ENCODE measurements at places on chromosomes 12 and 14. TPM values are rescaled to one million over a fixed set of nuclear protein-coding genes. Genes with fewer than 3 reads are reported as not detected.
A peak's percentile ranks its signal among the peaks of the same experiment; 100 is the strongest.

KCNJ8 gene
- total RNA-seq = 7.4 TPM

TMEM63C gene
- not detected for total RNA-seq

GLT8D2 gene
- total RNA-seq = 12.6 TPM

MIP gene
- total RNA-seq = not detected

GALNT6 gene
- total RNA-seq = 115 TPM

BRI3BP gene
- 2.6 TPM for total RNA-seq

JPH4 gene
- total RNA-seq = not detected

HOXC4 gene
- 0.26 TPM for total RNA-seq

ACSS3 gene
- total RNA-seq = 32.9 TPM

CD4 gene
- total RNA-seq = 14.4 TPM

CPM gene
- total RNA-seq = 29.8 TPM

GRCh38 chr12:32515137-32515873 is 115.9 kb downstream of the FGD4 start:
- H3K36me3 ChIP-seq = no peaks in the 10 kb centered on the region
- H3K4me3 ChIP-seq = no peak overlapping the region
- no peak overlapping the region for H3K27ac ChIP-seq
- H3K27me3 ChIP-seq = no peaks in the 10 kb centered on the region
- no peak for DNase-seq

- peaks cover 2% of the 10 kb centered on the region for H3K4me1 ChIP-seq
- peaks cover 3% of the 10 kb centered on the region for H3K27me3 ChIP-seq
- H3K27ac ChIP-seq = no peak overlapping the region
- no peak for DNase-seq
Observed at GRCh38 chr12:111359231-111359913, 9.5 kb downstream of the PHETA1 start.

GRCh38 chr12:124626971-124627411 is 59.6 kb upstream of the NCOR2 start:
- H3K27ac ChIP-seq = no peak overlapping the region
- peaks cover 4% of the 10 kb centered on the region for H3K4me1 ChIP-seq
- H3K27me3 ChIP-seq = no peaks in the 10 kb centered on the region
- peak; percentile 47 for DNase-seq

DNA sequence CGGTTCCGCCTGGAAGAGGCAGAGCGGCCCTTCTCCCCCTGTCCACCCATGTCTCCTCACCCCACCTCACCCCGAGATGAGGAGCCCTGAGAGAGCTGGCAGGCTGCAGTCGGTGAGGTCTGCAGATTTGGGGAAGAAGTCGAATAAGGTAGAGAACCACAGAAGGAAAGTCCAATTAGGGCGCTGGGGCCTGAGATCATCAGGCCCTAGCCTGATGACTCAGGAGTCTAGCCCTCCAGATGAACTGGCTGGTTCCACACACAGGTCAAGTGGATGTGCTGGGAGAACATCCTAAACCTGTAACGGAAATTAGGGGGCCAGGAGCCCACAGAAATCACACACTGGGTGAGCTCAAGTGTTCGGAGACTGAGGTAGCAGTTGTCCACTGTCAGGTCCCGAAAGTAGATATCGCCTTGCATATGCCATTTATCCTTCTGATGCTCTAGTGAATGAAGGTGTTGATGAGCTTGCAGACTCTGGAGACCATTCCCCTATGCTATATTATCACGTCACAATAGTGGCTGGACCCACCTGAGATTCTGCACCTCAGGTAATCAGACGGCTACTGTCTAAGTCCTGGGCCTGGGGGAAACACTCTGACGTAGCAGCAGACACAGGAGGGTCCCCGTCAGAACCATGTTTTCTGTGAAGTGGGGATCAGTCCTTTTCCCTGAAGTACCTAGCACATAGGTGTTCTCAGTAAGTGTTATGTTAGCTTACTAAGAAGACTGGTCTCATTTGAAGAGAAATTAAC is 886 bp upstream of the METTL17 start:
- peak overlapping the region; percentile 59 for H3K27ac ChIP-seq
- H3K27me3 ChIP-seq = no peaks in the 10 kb centered on the region
- no peak for DNase-seq
- peaks cover 4% of the 10 kb centered on the region for H3K36me3 ChIP-seq
- H3K4me3 ChIP-seq = peak overlapping the region; percentile 64
- H3K4me1 ChIP-seq = peaks cover 6% of the 10 kb centered on the region

DNA sequence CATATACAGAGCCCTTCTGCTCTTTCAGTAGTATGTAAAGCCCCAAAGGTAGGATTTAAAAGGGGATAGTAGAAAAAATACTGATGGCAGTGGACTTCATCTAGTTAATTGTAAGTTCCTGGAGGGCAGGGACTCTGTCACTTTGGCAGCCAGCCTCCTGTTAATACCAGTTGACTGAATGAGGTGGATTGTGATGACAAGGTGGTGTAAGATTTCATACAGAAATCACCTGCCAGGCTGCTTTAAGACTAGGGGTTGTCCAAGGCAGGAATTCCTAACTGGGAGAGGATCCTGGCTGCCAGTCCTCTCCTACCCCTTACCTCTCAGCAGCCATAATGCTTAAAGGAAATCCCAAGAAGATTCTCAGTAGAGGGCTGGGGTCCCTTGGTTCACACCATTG is 7.3 kb downstream of the DYRK2 start:
- DNase-seq = no peak
- H3K27me3 ChIP-seq = no peaks in the 10 kb centered on the region
- H3K36me3 ChIP-seq = peaks cover 7% of the 10 kb centered on the region

DNA sequence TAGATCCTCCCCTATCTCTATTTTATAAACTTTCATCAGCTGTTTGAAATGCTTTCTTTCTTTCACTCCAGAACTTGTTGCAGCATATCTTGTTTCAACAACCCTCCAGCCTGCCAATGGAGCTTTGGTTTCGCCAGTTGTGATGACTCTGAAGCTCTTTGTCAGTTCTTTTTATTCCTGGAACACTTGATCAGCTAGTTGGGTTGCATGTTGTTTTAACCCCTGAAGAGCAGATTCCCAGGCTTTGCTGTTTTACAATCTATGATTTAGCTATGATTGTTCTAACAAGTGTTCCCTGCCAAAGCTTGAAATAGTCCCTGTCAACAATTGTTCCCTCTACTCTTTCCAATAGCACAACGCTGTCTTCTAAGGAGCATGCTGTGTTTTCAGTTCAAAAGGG is 50.6 kb upstream of the FUT8 start:
- DNase-seq = peak; percentile 96
- no peak overlapping the region for H3K27ac ChIP-seq
- H3K4me1 ChIP-seq = no peaks in the 10 kb centered on the region
- no peak overlapping the region for H3K4me3 ChIP-seq
- H3K27me3 ChIP-seq = no peaks in the 10 kb centered on the region

DNA sequence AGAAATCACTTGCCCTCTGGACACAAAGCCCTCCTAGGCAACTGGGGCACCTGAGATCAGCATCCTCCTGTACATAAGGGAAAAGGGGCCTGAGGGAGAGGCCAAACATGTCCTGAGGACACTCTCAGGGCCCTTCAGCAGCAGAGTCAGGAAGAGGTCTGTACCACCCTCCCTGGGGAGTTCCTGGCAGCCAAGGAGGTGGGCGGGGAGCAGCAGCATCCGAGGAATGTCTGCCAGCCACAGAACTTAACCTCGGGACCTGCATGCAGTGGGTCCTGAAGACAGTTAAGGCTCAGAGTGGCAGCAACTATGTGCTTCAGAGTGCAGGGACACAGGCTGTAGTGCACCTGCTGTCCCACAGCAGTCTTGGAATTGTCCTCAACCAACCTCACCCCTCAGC is 62.1 kb downstream of the SPTB start:
- no peaks in the 10 kb centered on the region for H3K36me3 ChIP-seq
- peaks cover 32% of the 10 kb centered on the region for H3K27me3 ChIP-seq
- H3K4me3 ChIP-seq = no peak overlapping the region
- DNase-seq = no peak
- no peak overlapping the region for H3K27ac ChIP-seq
- no peaks in the 10 kb centered on the region for H3K4me1 ChIP-seq

DNA sequence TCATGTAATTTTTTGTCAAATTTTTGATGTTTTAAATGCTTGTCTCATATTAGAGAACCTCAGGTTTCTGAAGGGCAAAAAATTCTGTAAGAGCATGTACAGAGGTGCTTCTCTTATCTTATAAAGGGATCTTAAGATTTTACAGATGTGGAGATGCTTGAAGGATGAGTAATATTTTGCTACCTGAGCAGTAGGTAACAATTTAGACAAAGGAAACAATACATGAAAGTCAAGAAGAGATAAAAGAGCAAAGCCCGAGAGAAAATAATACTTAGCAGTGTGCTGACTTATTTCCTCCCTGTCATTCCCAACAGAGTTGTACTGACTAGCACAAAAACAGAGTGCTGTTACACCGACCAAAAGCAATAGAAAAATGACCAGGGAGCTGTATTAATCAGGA is 98.1 kb upstream of the PTPRR start:
- no peak for DNase-seq
- H3K27ac ChIP-seq = no peak overlapping the region
- H3K4me3 ChIP-seq = no peak overlapping the region
- H3K27me3 ChIP-seq = no peaks in the 10 kb centered on the region
- no peaks in the 10 kb centered on the region for H3K4me1 ChIP-seq
- no peaks in the 10 kb centered on the region for H3K36me3 ChIP-seq

DNA sequence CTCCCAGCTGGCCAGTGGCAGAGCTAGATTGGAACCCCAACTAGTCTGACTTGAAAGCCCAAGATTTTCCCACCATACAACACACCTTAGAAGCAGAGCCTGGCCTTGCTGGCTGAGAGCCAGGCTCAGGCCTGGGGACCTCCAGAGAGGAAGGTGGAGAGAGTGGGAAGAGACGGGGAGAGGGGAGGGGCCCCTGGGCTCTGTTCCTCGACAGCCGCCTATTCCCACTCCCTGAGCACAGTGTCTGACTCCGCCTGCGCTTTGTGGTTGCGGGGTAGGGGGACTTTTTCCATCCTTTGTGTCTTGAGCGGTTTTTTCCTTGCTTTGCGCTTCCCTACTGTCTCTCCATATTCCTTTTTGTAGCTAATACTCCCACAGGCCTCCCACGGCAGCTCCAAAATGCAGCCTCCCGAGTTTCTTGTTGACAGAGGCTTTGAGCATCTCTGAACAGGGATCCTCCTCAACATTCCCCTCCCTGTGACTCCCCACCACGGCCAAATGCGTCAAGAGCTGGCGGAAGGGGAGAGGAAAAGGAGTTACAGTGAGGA is 4.0 kb upstream of the KCNH3 start:
- no peak overlapping the region for H3K27ac ChIP-seq
- peaks cover 7% of the 10 kb centered on the region for H3K4me1 ChIP-seq
- H3K27me3 ChIP-seq = peaks cover 19% of the 10 kb centered on the region
- no peak for DNase-seq
- no peaks in the 10 kb centered on the region for H3K36me3 ChIP-seq
- no peak overlapping the region for H3K4me3 ChIP-seq

- H3K4me1 ChIP-seq = no peaks in the 10 kb centered on the region
- no peak overlapping the region for H3K27ac ChIP-seq
- H3K36me3 ChIP-seq = no peaks in the 10 kb centered on the region
- no peak for DNase-seq
- no peaks in the 10 kb centered on the region for H3K27me3 ChIP-seq
- no peak overlapping the region for H3K4me3 ChIP-seq
Observed at GRCh38 chr12:34391771-34392581, 369.7 kb downstream of the ALG10 start.

DNA sequence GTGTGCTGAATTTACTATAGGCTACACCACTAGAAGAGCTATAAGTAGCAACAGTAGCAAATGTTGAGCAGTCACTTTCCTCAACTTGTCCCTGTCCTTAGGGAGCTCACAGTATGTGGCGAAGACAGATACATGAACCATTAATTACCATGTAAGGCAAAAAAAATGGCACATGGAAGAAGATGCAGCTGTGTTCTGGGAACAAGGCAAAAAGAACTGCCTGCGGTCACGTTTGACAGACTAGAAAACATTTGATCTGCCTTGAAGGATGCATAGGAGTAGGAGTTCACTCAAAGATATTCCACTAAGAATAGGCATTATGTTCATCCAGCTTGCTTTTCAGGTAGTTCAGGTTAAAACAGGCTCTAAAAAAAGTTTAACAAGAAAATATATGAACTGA is 46.5 kb upstream of the IFNG-AS1 start:
- no peak for DNase-seq
- no peak overlapping the region for H3K4me3 ChIP-seq
- no peaks in the 10 kb centered on the region for H3K36me3 ChIP-seq
- peaks cover 6% of the 10 kb centered on the region for H3K4me1 ChIP-seq
- no peaks in the 10 kb centered on the region for H3K27me3 ChIP-seq

- no peak overlapping the region for H3K4me3 ChIP-seq
- no peak overlapping the region for H3K27ac ChIP-seq
- no peak for DNase-seq
- no peaks in the 10 kb centered on the region for H3K36me3 ChIP-seq
- no peaks in the 10 kb centered on the region for H3K4me1 ChIP-seq
- peaks cover 3% of the 10 kb centered on the region for H3K27me3 ChIP-seq
Observed at GRCh38 chr14:76311079-76311758, 64.7 kb upstream of the ESRRB start.

- H3K27me3 ChIP-seq = no peaks in the 10 kb centered on the region
- peaks cover 2% of the 10 kb centered on the region for H3K36me3 ChIP-seq
- no peak for DNase-seq
- H3K27ac ChIP-seq = no peak overlapping the region
Observed at GRCh38 chr12:2672863-2673262, 121.9 kb upstream of the FKBP4 start.

DNA sequence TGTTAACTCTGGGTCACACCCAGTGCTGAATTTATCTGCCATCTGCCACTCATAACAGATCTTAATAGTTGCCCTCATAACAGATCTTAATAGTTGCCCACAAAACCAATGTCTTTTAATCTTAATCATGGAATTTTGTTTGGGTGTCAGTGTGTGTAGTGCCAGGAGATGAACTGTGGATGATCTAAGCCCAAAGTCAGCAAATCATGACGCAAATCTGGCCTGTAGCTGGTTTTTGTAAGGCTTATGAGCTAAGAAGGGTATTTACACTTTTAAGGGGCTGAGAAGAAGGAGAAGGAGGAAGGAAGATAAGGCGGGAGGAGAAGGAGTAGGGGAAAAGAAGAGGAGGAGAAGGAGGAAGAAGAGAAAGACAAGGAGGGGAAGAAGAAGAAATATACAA is 10.0 kb upstream of the IL26 start:
- no peaks in the 10 kb centered on the region for H3K36me3 ChIP-seq
- DNase-seq = peak; percentile 34
- no peak overlapping the region for H3K4me3 ChIP-seq
- H3K27ac ChIP-seq = no peak overlapping the region
- H3K27me3 ChIP-seq = peaks cover 2% of the 10 kb centered on the region

GRCh38 chr12:21697904-21698630 is 40.4 kb upstream of the LDHB start:
- H3K36me3 ChIP-seq = no peaks in the 10 kb centered on the region
- no peak overlapping the region for H3K4me3 ChIP-seq
- H3K4me1 ChIP-seq = no peaks in the 10 kb centered on the region
- H3K27ac ChIP-seq = no peak overlapping the region

GRCh38 chr12:75642226-75642625 is 130.8 kb upstream of the KRR1 start:
- H3K4me3 ChIP-seq = no peak overlapping the region
- no peaks in the 10 kb centered on the region for H3K27me3 ChIP-seq
- H3K27ac ChIP-seq = no peak overlapping the region
- peaks cover 8% of the 10 kb centered on the region for H3K4me1 ChIP-seq
- no peaks in the 10 kb centered on the region for H3K36me3 ChIP-seq

GRCh38 chr12:47882781-47883546 is 21.8 kb downstream of the VDR start:
- H3K36me3 ChIP-seq = peaks cover 4% of the 10 kb centered on the region
- no peaks in the 10 kb centered on the region for H3K27me3 ChIP-seq
- peak; percentile 28 for DNase-seq
- peak overlapping the region; percentile 25 for H3K27ac ChIP-seq
- peaks cover 22% of the 10 kb centered on the region for H3K4me1 ChIP-seq
- H3K4me3 ChIP-seq = no peak overlapping the region

Data from fibroblast of lung (primary cell).